ENCODE measurements at places on chromosomes 5 and 9.

DNA sequence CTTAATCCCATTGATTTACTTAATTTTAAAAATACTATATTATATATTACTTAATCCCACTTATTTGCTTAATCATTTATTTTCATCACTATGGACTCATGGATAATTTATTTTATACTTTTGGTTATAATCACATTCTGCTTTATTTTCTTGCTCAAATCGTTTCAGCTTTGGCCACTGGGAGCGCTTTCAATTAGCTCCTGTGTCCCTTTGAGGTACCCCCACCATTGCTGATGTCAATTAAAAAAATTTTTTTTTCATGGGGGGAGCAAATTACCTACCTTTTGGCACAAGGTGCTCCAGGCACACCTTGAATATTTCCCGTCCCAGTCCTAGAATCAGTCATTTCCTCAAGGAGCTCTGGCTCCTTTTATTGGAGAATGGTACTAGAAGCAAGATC lies 1.4 kb upstream of the TRIO start:
- no peak for DNase-seq

DNA sequence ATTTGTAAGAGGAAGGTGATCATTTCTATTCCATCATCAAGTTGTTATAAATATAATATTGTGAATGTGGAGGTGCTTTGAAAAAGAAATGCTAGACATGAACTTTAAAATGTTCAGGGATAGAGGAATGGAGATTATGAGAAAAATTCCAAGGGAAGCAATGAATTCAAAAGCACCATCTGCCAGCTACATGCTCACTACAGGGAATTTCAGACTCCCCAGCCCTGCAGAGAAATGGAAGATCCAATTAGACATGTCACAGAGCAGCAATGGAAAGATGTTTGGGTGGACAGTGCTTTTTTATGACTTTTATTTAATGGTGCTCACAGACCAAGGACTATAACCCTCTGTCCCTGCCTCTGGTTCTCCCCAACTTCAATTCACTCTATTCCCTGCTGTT lies 209.7 kb downstream of the ESM1 start:
- no peak for DNase-seq

GRCh38 chr5:179812135-179812825 lies 5.6 kb upstream of the MGAT4B start:
- no peak for DNase-seq

DNA sequence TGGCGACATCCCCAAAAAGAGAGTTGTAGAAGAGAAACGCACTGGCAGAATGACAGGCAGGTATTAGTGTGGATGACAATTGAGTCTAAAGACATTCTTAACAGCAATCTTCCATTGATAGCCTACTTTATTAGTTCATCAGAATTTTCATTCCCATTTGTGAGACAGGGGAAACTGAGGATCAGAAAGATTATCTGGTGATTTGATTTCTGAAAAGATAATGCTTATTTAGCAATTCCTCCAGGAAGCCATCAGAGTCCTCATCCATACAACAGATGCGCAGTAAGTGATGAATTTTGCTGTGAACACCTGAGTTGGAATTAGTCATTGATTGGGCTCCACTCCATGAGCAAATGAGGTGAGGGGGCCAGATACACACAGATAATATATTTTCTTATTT lies 57.3 kb upstream of the ANKRD33B start:
- DNase-seq, result no peak

Measured in stimulated activated CD4-positive, alpha-beta T cell treated with anti-CD3 and anti-CD28 coated beads, Interleukin-4, amount 100 ng/mL, for 1 hour (primary cell).